ENCODE measurements at places on chromosomes 3 and 15.

DNA sequence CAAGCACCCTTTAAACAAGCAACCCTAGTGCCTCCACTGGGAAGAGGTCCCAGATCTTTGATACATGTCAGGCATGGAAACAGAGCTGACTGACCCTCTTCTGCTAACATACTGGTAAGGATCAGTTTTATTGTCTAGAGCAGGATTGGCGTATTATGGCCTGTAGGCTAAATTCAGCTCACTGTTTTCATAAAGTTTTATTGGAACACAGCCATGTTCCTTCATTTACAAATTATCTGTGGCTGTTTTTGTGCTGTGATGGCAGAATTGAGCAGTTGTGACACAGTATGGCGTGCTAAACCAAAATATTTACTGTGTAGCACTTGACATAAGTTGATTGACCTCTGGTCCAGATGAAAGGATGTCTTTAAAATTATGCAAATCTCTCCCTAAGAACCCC lies 45.0 kb downstream of the WDR76 start:
- no peak for DNase-seq

GRCh38 chr3:189803254-189803653 lies 172.1 kb downstream of the TP63 start:
- DNase-seq: no peak

- no peak for DNase-seq
These were observed 57.9 kb downstream of the CMSS1 start for GRCh38 chr3:99875581-99875928.

- DNase-seq: no peak
These were observed 47.7 kb downstream of the CMSS1 start for GRCh38 chr3:99865321-99865720.

Measured in retina (tissue), 1 donor.